ENCODE measurements at places on chromosomes 13 and 19. TPM values are rescaled to one million over a fixed set of nuclear protein-coding genes. Genes with fewer than 3 reads are reported as not detected.
A peak's percentile ranks its signal among the peaks of the same experiment; 100 is the strongest.

GRCh38 chr19:10551698-10552301 is 8.1 kb downstream of the ATG4D start:
- DNase-seq, result peak; percentile 33

DNA sequence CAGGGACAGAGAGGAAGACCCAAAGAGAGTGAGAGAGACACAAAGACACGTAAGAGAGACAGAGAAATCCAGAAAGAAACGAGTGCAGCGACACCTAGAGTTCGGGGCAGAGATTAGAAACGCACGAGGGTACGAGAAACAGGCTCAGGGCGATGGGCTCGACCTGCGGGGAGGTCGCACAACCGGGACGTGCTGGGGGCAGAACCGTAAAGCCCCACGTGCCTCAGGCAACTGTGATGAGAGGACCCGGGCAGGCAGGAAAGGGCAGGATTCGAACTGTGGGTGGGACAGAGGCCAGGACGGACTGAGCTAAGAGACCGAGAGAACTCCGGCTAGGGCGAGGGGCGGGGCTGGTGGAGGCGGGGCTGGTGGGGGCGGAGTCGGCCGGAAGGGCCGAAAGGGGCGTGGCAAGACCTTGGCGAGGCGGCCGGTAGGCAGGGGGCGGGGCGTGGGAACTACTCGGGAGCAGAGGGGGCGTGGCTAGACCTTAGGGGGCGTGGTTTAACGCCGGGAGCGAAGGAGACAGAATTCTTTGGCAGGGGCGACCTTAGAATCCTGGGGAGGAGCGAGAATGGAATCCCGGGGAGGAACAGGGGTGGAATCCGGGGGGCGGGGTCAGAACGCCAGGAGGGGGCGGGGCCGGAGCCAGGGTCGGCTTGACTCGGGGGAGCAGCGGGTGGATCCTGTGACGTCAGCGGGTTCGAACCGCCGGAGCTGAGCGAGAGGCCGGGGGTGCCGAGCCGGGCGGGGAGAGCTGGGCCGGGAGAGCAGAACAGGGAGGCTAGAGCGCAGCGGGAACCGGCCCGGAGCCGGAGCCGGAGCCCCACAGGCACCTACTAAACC is at the start of gene NECTIN2:
Gene NECTIN2 (plus strand): TSS at position 686 of the 843 bp plus-strand sequence. CDS start 229 bp downstream, outside the sequence.
- peak; percentile 98 for DNase-seq

GRCh38 chr13:41970918-41971317 is 10.0 kb upstream of the VWA8 start:
- DNase-seq, result no peak

DNA sequence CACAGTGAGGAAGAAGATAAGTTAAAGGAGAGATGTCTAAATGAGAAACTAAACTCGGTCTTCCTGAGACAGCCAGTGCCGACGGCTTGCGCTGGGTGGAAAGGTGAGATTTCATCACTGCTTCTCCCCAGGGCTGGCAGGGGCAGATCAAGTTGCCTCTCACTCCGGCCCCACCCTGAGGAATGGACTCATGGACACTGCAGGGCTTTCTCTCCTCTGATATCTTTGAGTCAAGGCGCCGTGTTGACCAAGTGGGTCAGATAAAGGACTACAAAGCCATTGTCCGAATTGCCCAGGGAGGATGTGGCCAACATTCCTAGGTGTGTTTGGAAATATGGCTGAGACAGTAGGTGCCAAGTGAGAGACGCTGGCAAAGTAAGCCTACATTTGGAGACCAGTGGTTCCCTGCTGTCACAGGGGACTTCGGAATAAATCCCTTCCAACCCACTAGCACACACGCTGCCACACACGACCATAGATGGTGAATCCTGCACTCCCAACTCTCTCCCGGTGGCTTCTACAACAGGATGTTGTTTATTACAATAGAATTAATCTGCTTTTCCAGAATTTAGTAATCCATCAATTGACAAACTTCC is 156.5 kb upstream of the TSC22D1 start:
- no peak for DNase-seq

DNA sequence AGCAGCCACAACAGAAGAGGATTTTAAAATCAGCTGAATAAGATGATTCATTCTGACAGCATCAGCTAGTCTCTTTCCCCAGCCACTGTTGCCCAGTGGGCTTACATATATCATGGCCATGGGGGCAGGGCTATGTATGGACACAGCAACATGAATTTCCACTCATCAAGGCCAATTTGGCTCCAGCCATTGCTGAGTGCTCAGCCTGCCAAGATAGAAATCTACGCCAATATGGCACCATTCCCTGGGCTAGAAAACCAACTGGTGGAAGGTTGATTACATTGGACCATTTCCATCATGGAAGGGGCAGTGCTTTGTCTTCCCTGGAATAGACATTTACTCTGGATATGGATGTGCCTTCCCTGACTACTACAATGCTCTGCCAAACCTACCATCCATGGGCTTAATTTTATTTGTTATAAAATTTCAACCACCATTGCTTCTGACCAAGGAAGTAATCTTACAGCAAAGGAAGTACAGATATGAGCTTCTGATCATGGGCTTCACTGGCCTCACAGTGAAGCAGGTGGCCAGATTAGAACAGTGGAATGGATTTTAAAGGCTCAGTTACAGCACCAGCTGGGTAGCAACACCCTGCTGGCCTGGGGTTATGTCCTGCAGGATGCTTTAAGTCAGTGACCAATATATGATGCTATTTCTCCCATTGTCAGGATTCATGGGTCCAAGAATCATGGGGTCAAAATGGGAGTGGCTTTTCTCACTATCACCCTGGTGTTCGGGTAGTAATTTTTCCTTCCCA is 9.8 kb upstream of the ALOX5AP start:
- no peak for DNase-seq

The KRTDAP gene
- 0.74 TPM for total RNA-seq

The ZNF358 gene
- 20.7 TPM for total RNA-seq

The CRX gene
- not detected for total RNA-seq
